Cardiac muscle cell (in vitro differentiated cells and primary cell): ENCODE measurements at places on chromosomes 4 and X. TPM values are rescaled to one million over a fixed set of nuclear protein-coding genes. Genes with fewer than 3 reads are reported as not detected.

The CORIN gene
- total RNA-seq = 118 and 169 TPM in 2 replicates

The DOK7 gene
- 14.3 and 18.0 TPM in 2 replicates for total RNA-seq

The YIPF7 gene
- total RNA-seq = not detected in 2 replicates

The NPY1R gene
- 8.0 and 13.1 TPM in 2 replicates for total RNA-seq

The CLDN2 gene
- 0.09 and 0.18 TPM in 2 replicates for total RNA-seq

The MAOA gene
- total RNA-seq = 4.3 and 10.3 TPM in 2 replicates

The HERC5 gene
- total RNA-seq = 1.7 and 2.4 TPM in 2 replicates

The OPN1LW gene
- not detected in 2 replicates for total RNA-seq

The MAGEA10 gene
- total RNA-seq = not detected in 2 replicates

The GDPD2 gene
- not detected in 2 replicates for total RNA-seq

The ETDB gene
- total RNA-seq = not detected in 2 replicates

The SUPT20HL1 gene
- total RNA-seq = 0.04 TPM in 1 of 2 replicates, not detected in the other

The FAM120C gene
- total RNA-seq = 9.0 and 14.6 TPM in 2 replicates
